ENCODE measurements at places on chromosomes 2 and 18.

GRCh38 chr2:31270822-31271231, 36.9 kb downstream of the EHD3 start:
- no peak for DNase-seq

DNA sequence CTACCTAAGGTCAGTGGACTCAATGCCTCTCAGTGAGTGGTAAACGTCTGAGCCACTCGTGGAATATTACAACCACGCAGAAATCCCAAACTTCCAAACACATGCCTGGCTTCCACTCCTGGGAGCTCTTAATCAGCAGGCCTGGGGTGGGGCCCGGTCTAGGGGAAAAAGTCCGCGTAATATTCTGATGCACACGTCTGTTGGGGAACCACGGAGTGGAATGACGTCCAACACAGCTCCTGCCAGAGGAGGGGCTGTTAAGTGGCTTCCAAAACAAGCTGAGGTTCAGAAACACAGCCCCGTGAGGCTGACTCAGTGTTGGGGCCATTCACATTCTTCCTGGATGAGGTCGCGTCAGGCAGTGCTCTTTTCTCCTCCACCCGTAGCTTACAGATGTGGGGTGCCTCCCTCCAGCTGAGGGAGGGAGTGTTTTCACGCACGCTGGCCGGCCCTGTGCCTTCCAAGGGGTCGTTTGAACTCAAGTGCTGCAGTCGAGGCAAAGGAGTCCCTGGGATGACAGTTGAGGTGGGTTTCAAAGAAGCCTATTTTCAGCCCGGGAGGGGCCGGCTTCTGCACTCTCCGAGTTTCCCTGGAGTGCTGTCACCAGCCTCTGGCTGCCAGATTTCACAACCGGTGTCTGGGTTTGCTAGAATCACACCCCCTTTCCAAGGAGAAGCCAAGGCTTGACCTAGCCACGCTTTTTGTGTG, 73.1 kb downstream of the ACKR3 start:
- DNase-seq, result no peak

DNA sequence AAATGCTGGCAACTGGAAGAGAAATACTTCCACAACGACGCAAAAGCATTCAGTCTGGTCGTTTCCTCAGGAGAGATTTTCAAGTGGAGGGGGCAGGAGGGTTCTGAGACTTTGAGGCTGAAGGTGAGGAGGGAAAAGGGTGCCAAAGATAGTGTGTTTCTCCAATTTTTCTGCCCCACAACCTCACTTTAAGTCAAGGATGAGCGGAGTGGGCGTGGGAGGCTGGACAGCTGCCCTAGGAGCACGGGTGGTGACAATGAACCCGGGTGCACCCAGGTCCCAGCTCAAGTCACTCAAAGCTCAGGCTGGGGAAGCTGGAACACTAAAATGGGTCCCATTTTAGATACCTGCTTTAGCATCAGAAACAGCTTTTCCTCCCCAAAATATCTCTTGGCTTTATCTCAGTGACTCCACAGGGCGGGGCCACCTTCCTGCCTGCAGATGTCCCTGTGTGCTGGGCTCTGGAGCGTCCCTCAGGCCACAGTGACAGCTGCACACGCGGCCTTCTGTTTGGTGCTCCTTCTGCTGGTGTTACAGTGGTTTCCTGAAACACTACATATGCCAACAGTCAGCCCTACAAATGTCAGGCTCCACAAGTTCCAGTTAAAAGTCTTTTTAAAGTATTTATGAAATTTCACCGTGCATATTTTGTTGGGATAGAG, 1.4 kb upstream of the MBP start:
- no peak for DNase-seq

- no peak for DNase-seq
These were observed 113.3 kb upstream of the ODC1 start for GRCh38 chr2:10561288-10562035.

DNA sequence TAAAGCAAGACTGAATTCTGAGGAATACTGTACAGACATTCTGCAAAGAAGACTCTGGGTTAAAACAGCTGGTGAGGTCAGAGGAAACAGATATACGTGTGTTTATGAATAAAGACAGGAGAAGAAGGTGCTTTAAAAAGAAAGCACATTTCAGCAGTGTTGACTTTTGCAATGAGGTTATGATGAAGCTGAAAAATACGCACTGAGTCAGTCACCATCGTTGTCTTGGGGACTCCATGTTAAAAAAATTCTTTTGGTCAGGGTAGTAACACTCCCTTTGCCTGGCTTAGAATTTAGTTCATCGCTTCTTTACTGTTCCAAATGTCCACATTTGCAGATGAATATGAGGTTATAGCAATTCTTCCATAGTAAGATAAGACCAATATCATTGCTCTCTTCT, 1049.0 kb downstream of the TSN start:
- DNase-seq, result no peak

DNA sequence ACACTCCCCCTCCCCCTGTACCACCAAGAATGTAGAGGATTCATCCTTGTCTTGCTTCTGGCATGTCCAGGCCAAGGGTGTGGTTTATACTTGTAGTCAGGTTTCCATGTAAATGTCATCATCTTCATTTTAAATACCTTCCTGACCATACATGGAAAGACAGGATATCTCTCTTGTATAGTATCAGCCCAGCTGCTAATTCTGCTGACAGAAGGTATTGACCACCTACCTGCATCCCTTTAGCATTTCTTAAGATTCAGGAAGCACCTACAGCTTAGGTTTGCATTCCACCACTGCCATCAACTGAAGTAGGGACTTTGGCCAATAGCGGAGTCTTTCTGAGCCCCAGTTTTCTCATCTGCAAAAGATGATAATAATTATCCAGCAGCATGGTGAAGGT, 22.9 kb upstream of the FSHR start:
- DNase-seq, result no peak

GRCh38 chr2:58235170-58235569, 6.0 kb downstream of the FANCL start:
- DNase-seq, result no peak

GRCh38 chr2:240894836-240895558, 959 bp downstream of the MAB21L4 start:
- no peak for DNase-seq

DNA sequence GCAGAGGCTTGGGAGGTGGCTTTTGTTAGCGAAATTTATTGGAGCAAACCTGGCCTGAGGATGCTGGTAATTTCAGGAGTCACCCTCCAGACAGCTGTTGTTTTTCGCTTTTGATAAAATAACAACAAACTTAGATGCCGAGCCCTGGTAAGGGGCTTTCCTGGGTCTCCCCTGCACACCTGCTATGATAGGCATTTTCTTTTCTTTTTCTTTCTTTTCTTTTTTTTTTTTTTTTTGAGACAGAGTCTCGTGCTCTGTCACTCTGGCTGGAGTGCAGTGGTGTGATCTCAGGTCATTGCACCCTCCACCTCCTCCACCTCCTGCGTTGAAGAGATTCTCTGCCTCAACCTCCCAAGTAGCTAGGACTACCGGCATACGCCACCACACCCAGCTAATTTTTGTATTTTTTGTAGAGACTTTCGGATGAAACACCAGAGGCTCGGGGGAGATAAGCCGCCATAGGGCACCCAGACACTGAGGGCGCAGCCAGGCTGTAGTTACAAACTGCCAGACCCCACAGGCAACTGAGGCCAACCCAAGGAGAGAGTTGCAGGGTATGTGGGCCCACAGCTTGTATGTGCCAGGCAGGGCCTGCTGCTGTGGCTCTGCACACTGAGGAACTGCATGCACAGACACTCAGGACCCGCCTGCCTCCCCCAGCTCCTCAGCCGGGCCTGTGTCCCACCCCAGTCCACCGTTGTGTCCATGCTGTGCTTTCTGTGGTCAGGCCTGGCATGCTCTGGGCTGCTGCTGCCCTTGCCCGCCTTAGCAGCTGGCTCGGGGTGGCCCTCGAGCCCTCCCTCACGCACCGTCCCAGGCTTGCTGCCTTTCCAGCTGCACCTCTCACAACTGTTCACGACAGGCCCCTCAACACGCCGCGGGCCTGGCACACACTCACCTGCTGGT, 3.9 kb downstream of the GYPC start:
- no peak for DNase-seq

GRCh38 chr2:2799151-2799697, 468.1 kb upstream of the MYT1L start:
- no peak for DNase-seq

DNA sequence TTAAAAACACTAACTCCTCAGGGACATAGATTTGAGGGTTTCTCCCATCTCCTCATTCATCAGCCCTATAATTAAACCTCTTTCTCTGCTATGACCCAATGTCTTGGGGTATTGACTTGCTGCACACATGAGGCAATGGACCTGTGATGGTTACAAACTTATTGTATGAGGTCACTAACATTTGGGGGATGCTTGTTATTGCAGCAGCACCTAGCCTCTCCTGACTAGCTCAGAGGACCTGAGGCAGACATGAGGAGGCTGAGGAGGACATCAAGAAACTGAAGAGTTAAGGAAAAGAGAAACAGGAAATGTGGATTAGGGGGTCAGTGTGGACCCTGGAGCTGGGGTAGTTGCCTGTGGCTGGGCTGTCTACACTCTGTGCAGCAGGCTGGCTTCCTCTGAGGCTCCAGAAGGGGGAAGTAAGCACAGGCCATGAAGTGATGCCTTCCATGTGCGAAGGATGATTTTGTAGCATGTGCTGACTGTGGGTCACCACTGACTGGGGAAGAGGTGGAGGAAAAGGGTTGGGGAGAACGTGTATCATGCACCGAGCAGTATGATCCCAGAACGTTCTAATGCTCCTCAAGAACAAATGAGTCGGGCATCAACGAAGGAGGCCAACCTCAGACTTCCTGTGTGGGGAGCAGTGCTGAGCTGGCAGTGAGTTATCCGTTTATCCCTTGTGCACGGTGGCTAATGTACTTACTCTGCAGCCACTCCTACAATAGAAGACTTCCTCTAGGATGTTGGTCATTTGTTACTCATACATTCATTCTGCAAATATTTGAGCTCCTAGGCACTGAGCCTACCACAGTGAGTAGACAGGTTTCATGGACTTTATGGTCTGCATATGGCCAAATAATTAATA, 42.1 kb upstream of the RFX8 start:
- peak; percentile 7 for DNase-seq
